HEK293T (cell line): ENCODE measurements at places on chromosomes 7 and 10.

DNA sequence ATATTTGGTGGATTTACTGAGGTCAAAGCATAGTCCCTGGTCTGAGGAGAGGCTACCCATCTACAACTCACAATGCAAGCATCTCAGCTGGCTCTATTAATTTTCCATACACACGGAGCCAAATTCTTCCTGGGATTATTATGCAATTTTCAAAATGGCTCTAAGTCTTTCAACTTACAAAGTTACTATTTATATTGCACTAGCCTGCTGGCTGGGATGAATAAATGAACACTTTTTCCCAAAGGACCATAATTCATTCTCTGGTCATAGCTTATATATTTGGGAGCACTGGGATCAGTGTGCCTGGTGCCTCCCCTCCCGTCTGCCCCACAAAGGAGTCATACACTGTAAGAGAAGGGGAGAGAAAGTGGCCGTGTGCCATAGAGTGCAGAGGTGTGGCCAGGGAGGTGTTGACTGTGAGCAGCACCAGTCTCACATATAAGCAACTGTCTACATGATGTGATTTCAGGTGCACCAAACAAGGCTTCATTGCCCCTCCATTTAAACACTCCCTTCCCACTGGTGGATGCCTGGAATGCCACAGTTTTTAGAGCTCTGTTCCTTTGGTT, 88.6 kb downstream of the ZNF92 start:
- no peak for DNase-seq

GRCh38 chr7:130063036-130063435, 7.3 kb upstream of the KLHDC10 start:
- peak; percentile 16 for DNase-seq

DNA sequence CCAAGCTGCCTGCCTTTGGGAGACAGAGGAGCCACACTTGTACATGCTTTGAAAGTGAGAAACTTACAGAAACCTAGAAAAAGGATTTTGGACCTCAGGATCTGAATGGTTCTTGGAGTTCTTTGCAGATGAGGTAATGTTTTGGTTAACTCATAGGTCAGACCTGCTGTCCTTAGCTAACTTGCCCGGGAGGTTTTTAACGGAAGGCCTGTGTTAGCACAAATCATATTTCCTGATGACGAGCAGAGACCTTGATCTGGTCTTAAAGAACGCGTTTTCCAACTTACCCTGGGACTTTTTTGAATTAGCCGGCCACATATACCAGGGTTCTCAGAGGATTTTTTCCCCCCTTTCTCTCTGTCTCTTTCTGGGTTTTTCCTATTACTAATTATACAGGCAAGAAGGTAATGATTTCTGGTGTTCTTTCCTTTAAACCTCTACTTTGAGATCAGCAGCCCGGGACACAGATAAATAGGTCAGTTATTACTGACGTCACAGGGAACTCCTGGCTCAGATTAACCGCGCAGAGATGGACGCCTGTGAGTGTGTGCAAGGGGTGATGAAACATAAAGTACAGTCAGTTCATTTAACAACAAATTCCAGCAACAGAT, 101.7 kb upstream of the KLF6 start:
- DNase-seq = no peak

DNA sequence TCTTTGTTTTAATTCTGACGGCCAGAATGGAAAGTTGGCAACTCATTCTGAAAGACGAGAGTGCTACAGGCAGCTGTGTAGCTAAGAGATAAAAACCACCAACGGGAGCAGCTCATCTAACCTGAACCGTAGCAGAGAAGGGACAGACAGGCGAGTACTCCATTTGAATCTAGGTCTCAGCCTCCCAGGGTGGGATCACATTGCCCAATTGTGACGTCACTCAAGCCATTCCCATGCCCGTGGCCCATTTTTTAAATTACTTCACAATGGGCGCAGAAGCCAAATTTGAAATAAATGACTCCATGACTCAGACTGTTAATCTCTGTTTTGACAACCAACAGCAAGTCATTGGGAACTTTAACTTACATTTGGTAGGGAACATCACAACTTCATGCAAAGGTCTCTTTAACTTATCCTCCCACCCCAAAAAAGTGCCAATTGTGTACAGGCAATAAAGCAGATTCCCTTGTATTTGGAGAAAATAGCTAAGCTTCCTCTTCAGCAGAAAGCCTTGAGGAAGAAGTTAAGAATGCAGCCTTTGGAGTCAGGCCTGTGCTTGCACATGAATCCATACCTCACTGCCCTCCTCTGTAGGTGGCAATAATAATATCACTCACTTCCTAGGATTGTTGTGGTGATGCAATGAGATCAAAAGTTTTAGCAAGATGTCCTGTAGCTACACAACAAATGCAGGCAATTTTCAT, 93.2 kb upstream of the KIF5B start:
- peak; percentile 15 for DNase-seq

- no peak for DNase-seq
Measured at GRCh38 chr7:33471636-33472242, 342.4 kb downstream of the BBS9 start.

DNA sequence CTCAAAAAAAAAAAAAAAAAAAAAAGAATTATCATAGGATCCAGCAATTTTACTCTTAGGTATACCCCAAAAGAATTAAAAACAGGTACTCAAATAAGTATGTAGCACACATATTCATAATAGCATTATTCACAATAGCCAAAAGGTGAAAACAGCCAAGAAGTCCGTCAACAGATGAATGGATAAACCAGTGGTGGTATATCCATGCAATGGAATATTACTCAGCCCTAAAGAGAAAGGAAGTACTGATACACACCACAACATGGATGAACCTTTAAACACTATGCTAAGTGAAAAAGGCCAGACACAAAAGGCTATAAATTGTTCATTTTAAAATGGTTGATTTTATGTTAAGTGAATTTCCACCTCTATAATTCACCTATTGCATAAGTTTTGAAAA, 804.8 kb upstream of the AUTS2 start:
- DNase-seq = no peak

DNA sequence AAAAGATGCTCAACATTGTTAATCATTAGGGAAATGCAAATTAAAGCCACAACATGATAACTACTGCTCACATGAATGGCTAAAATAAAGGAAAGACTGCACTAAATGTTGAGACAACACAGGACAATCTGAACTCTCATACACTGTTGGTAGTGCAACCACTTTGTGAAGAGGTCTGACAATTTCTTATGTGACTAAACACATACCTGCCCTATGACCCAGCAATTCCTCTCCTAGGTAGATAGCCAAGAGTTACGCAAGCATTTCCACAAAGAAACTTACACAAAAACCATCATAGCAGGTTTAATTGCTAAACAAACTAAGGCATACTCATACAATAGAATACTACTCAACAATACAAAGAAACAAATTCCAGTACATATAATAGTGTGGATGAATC, 41.8 kb upstream of the HERPUD2 start:
- DNase-seq = no peak

DNA sequence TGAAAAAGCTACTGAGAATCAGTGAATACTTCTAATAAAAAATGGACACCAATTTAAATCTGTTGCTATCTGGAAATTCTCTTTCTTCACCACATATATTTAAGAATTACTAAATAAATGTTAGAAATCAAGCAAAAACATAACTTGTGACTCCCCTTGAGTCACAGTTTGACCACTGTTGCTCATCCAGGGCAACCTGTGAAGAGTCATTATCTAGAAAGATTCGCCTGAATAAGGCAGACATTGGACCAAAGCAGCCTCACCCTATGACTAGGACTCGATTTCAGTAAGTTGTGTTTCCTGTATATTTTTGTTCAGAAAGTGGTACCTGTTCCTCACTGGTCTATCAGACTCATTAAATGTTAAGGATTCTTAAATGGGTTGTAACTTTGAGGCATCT, 572.4 kb downstream of the ATRNL1 start:
- DNase-seq = no peak
